Left renal pelvis (tissue), 4 donors: ENCODE measurements at places on chromosomes 5 and 9.
A peak's percentile ranks its signal among the peaks of the same experiment; 100 is the strongest.

DNA sequence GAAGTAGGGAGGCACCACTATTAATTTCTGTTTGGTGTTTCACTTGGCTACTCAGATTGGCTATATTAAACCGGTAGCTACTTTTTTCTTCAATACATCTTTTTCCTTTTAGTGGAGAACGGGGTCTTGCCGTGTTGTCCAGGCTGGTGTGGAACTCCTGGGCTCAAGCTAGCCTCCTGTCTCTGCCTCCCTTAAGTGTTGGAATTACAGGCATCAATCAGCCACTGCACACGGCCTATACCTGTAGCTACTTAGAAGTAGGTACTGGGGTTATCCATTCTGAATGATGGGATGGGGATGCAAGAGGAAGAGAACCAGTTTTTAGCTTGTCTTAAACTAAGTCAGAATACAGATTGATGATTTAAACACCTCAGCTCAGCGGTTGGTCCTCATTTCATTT lies 1.7 kb downstream of the UBE2D2 start:
- no peak for DNase-seq

- DNase-seq = no peak
Measured at GRCh38 chr5:172768573-172769341, 2.2 kb downstream of the DUSP1 start.

GRCh38 chr5:34892414-34892813 lies 22.9 kb downstream of the RAD1 start:
- no peak for DNase-seq

DNA sequence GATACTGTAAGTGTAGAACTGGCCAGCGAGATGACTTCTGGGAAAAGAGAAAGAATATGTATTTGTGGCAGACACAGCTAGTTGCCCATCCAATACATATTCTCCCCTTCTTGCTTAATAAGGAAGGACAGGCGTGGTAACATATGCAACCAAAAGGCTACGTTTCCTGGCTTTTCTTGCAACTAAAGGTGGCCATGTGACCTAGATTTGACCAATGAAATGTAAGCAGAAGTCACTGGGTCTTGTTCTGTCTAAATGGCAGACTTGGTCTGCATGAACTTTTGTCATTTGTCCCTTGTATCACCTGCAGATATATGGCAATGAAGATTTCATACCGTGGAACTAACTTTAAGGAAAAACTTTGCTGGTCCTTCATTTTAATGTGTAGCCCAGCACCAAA lies 183.8 kb downstream of the CDH12 start:
- no peak for DNase-seq

DNA sequence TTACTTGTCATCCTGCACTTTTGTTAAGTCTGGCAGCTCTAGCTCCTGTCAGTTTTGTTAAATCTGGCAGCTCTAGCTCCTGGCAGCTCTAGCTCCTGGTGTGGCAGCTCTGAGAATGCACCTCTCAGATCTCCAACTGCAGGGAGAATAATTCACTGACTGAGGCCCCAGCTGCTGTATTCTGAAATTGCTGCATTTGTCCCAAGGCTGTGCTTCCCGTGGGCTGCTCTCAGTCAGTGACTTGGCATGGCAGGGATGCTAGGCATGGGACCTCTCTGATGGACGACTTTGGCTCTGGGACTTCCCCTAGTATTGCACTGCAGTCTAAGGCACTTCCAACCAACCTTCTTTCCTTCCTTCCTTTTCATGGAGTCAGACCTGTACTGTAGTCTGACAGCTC lies 475.7 kb downstream of the CCDC171 start:
- no peak for DNase-seq

DNA sequence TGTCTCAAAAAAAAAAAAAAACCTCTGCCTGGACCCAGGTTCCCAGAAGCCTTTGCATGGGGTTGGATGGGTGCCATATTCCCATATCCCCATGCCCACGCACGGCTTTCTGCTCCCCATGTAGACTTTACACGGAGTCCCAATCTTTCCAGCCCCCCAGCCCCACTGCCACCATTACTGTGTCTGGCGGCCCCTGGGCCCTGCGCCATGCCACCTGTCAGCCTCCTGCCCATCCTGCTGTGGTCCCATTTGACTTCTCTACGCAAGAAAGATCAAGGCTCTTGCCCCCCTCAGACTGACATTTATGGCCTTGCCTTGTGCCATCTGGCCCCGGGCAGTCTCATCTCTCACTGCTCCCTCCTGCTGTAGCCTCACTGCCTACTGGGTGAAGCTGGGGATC lies 6.5 kb upstream of the AK1 start:
- no peak for DNase-seq

- DNase-seq = no peak
Measured at GRCh38 chr5:54632131-54632701, 114.7 kb downstream of the SNX18 start.

- no peak for DNase-seq
Measured at GRCh38 chr5:129135633-129136032, 41.1 kb downstream of the ISOC1 start.

- DNase-seq = no peak
Measured at GRCh38 chr5:36713541-36713940, 107.1 kb downstream of the SLC1A3 start.

- no peak for DNase-seq
Measured at GRCh38 chr9:122955961-122956360, 15.1 kb downstream of the RABGAP1 start.

- no peak for DNase-seq
Measured at GRCh38 chr5:14630671-14631070, 33.8 kb upstream of the OTULIN start.

- DNase-seq = no peak
Measured at GRCh38 chr5:109944461-109944860, 254.7 kb downstream of the MAN2A1 start.

- DNase-seq = no peak
Measured at GRCh38 chr9:135753391-135754105, 51.6 kb downstream of the KCNT1 start.

- DNase-seq = no peak
Measured at GRCh38 chr9:89438194-89438593, 59.7 kb downstream of the SEMA4D start.

DNA sequence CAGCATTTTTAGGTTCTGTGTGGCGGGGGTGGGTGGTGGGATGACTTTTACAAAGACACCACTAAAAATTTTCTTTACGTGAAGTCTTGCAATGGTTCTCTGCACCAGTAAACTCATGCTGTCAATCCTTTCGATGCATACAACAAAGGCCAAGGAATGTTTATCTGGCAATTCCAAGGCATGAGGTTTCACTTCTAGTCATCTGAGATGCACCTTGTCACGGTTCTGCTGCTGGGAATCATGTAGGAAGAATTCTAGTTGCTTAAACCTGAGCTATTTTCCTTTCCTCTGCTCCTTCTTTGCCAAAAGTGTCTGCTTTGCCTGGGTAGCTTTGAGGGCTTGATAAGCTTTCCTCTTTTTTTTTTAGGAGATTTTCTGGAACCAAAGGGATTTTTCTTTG lies 1204.5 kb upstream of the SEMA6A start:
- DNase-seq = no peak

- no peak for DNase-seq
Measured at GRCh38 chr5:53019320-53019719, 30.2 kb downstream of the ITGA2 start.

DNA sequence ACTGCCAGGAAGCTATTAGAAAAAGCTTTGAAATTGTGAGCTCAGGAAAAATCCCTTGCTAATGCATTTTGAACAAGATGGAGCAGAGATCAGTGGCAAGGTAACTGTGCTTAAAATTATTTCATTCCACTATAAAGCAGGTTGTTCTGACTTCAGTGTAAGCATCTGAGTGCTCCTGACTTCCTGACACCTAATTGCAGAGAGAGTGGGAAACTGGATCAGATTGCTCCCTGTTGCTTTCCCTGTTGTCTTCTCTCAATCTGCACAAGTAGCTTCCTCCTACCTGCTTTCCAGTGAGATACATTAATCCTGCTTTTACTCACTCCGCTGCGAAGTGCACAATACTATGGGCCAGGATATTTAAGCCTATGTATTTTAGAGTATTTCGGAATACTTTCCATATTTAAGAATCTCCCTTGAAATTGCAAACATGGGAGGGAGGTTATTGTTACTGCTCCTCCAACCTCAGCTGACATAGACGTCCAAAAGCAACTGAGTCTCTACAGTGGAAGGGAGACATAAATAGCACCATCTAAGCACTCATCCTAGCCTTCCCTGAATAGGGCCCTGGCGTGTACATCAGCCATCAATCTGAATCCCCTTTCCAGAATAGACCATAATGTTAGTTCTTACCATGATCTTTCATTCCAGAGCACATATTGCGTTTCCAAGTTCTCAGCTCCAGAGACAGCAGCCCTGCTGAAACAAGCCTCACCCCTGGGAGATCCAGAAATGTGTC lies 178.8 kb downstream of the PAM start:
- no peak for DNase-seq

GRCh38 chr9:88477300-88477751 lies 57.7 kb upstream of the NXNL2 start:
- no peak for DNase-seq

DNA sequence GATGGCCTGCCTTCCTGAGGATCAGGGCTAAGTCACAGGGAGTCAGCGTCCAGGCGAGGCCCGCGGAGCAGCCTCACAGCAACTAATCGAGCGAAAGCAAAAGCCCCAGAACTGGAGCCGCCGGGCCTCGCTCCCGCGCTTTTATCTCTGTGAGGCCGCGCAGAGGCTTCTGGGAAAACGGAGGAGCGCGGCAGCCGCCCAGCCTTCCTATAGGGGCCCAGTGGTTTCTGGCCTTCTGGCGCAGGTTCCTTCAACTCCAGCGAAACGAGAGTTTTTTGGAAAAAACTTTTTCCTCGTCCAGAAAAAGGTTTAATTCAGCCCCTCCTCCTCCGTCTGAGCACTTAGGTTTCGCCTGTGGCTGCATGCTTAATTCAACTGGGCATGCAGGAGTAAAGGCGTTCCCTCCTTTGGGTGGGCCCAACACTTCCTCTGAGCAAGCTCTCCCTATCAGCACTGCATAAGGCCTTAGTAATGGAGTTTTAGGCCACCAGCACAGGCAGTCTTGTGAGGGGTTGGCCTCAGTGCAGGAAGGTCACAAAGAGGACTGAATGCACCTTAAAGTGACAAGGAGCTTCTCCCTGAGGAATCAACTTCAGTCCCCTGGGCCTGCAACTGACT lies at the start of gene MEIKIN:
TSS of gene MEIKIN (minus strand) at position 113 of the 618 bp plus-strand sequence. CDS start 158 bp downstream, outside the sequence.
- no peak for DNase-seq

- DNase-seq = no peak
Measured at GRCh38 chr5:41275813-41276512, 62.6 kb upstream of the C6 start.

- no peak for DNase-seq
Measured at GRCh38 chr9:101366038-101366756, 18.6 kb downstream of the BAAT start.

DNA sequence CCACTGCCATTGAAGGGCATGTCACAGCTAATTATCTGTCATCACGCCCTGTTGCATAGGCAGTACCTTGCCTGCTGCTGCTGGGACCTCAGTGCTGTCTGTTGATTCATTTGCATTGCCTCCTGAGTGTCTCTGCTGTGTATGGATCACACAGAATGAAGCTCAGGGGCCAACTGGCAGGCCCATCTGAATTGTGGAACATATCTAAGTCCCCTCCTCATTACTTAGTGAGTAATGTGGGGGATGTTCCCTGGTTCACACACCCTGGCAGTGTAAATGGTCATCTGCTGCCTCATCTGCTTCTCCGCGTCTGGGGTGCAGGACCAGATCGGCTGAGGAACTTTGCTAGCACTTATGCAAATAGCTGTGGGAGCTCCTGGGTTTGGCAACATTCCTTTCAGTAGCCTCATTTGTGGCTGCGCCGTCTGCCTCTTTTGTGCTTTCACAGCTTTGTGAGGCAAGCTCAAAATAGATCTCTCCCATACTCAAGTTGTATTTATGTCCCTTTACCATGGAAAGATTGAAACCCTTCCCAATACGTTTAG lies 25.4 kb downstream of the TYRP1 start:
- no peak for DNase-seq

DNA sequence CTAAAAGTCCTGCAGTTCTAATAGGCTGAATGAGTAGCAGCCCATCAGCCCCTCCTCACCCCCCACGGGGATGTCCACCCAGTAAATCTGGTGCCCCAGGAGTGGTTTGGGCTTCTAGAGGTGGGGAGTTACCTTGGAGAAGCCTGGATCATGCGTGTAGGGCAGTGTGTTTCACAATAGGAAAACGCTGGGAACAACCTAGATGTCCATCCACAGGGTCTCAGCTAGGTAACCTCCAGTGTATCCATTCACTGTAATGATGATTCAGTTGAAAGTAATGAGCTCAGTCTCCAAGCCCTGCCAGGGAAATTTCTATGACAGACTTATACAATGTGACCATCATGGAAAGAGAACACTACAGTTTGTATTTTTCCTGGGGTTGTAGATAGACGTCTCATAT lies 51.8 kb downstream of the NDST1 start:
- DNase-seq = no peak

DNA sequence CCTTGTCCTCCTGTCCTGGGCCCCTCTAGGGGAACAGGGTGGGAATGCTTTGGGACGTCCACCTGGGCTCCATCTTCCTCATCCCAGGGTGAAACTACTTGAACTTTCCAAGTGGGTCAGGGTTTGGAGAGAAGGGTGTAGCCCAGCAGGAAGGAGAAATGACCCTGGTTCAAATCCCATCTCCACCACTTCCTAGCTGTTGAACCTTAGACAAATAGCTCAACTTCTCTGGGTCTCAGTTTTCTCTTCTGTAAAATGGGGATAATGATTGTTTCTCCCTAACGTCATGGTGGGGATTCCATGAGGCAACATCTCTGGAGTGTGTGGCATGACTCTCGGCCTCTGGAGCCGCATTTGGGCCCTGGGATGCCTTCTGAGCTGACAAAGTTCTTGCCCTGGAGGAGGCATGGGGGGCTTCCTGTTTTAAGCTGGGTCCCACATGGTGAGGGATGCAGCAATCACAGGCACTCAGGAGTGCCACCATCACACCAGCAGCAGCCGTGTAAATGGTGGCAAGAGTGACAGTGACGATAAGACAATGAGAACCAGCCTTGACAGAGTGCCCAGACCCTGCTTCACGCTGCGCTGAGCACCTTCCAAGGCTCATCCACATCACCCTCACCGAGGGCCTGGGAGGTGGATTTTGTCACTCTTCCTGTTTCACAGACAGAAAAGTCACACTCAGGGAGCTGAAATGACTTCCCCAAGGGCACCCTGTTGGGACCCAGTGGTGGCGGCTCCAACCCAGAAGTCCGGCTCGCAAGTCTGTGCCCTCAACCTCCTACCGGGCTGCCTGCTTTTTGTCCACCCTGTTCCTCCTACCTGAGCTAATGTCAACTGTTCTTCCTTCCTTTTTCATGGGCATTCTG lies 69.5 kb upstream of the IER5L start:
- no peak for DNase-seq

GRCh38 chr5:53871050-53871449 lies 310.6 kb downstream of the NDUFS4 start:
- no peak for DNase-seq

GRCh38 chr5:36414869-36415282 lies 113.2 kb upstream of the RANBP3L start:
- peak; percentile 29 for DNase-seq

GRCh38 chr9:76810377-76810957 lies 46.2 kb downstream of the PCA3 start:
- peak; percentile 31 for DNase-seq

GRCh38 chr9:3473405-3473804 lies 52.4 kb downstream of the RFX3 start:
- no peak for DNase-seq
